T-cell (primary cell): ENCODE measurements at places on chromosomes 7 and 10. TPM values are rescaled to one million over a fixed set of nuclear protein-coding genes. Genes with fewer than 3 reads are reported as not detected.

GRCh38 chr7:99825452-99825851 is 2.4 kb upstream of the CYP3A43 start:
- no peak for DNase-seq

GRCh38 chr7:149191851-149192250 is 3.5 kb upstream of the ZNF282 start:
- DNase-seq, result no peak

DNA sequence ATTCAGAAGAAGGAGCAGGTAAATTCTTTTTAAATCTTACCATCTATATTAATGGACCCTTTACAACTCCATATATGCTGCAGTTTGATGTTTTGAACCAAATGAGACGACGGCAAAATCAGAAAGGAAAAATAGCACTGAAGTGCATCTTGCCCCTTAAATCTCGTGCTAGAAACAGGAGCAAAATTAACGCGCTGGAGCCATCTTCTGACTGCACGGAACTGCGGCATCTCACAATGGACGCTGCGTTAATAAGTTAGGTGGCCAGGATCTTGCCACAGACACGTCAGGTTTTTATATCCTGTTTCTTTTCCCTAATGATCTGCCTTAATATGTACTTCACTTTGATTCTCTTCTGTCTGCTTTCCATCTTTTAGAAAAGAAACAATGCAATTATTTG is 354.5 kb downstream of the TFEC start:
- no peak for DNase-seq

DNA sequence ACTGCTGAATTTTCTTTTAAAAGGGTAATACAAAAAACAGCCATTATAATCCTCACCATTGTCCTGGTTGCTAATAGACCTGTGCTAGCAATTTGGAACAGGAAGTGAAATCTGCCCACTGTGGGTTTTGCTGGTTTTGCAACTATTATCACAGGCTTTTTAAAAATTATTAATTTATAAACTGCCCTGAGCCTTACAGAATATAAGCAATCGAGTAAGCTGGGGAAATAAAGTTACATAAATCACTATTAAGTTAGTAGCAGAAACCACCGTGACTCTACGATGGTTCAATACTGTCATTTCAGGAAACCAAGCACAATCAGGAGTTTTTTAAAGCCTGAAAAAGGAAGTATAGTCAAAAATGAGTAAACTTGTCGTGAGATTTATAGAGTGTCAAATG is 62.3 kb downstream of the TMEM26 start:
- DNase-seq, result no peak

DNA sequence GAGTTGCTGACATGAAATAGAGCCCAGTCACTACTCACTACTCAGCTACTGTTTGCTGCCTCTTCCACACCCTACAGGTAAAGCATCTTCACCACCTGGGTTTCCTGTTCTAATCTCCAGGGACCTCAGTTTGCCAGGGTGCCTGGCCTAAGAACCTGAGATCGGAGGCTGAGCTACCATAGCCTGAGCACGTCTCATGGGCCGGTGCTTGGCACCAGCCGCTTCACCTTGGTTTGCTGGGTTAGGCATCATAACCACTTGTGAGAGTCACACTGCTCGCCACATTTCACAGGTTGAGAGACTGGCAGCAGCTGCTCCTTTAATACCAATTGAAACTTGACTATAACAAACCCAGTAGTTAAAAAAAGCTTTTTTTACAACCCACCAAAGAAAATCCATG is 75.1 kb downstream of the EMX2 start:
- no peak for DNase-seq

DNA sequence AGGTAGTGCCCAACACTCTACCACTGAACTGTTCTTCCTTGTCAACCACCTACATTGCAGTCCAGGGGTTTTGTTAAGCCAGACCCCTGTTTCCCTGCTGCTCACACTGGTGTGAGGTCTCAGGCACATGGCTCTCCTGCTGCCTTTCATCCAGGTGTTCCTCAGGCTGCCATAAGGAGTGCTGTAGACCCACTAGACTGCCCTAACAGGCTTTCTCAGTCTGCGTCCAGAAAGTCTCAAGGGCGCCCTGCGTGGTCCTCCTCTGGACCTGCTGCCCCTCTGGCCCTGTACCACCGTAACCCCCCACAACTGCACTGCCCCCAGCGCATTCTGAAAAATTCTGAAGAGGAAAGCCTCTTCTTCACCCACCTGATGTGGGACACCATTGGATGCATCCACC is 225.7 kb upstream of the ANKRD30A start:
- DNase-seq, result no peak

DNA sequence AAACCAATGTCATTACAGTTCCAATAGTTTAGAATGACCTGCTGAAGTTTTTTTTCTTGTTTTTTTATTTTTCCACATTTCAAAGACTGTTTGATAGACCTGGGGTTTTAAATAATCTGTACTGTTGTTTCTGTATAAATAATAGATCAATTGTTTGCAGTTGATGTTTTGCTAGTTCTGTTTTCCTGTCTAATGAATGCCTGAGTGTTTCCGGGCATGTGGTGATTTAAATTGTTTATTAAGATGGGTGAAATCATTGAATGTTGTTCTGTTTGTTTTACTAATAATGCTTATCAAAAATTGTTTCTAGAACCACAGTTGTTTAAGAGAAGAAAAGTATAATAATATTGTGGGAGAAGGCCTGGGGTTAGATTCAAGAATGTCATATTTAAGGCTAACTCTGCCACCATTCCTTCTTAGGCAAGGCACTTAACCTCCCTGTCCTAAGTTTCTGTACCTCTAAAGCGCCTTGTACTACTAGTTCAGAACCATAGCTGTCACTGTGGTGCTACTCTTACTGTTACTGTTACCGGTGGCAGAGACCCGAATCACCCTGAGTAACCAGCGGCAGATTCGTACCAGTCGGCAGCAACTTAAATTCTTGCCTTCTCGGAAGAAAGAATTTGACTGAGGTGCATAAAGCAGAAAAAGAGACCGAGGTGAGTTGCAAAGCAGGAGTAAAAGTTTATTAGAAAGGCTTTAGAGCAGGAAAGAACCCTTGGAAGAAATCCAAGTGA is 1014.1 kb downstream of the REEP3 start:
- no peak for DNase-seq

ING3 gene
- total RNA-seq, result 20.6 TPM

LSM8 gene
- 51.5 TPM for total RNA-seq

WNT8B gene
- total RNA-seq, result not detected
